ENCODE measurements at places on chromosomes 1 and 21.

DNA sequence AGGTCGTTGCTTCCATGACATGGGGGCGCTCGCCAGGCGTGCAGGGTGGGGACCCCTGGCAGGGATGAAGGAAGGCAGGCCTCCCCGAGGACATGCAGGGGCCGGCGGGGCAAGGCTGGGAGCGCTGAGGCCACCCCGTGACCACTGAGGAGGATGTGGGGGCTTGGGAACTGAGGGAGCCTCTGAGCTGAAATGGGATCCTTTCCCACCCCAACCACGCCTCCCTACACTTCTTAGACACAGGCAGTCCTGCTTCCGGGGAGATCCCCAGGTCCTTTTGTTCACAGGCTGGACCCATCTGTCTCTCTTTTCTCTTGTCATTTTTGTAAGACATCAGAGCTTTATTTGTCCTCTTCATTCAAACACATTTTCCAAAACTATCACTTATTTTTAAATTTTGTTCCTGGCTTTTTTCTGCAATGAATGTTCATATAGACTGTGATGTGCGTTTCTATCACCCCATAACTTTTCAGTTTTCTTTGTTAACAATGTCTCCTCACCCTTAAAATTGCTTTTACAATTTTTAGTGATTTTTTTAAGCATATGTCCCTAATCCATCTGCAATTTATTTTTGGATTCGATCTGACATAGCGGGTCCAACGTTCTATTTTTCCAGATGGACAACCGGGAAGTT is 156.7 kb upstream of the BACE2 start:
- no peak for DNase-seq

- DNase-seq, result no peak
Measured at GRCh38 chr21:42592156-42592820, 61.1 kb upstream of the PDE9A start.

DNA sequence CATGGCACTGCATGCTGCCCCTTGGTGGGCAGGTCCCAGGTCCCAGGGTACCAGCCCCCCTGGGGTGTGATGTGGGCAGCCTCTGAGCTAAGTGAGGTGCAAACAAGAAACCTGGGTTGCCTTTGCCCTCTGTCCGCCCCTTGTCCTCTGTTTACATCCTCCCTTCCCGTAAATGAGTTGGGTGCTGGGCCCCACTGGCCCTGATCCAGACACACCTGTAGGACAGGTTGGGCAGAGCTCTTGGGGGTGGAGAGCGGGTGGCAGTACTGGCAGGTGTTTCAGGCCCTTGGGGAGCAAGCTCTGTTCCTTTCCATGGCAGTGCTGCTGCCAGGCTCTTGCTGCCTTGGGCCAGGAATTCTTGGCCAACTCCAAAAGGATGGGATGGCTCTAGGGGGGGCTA is 35.8 kb downstream of the ELF3 start:
- no peak for DNase-seq

DNA sequence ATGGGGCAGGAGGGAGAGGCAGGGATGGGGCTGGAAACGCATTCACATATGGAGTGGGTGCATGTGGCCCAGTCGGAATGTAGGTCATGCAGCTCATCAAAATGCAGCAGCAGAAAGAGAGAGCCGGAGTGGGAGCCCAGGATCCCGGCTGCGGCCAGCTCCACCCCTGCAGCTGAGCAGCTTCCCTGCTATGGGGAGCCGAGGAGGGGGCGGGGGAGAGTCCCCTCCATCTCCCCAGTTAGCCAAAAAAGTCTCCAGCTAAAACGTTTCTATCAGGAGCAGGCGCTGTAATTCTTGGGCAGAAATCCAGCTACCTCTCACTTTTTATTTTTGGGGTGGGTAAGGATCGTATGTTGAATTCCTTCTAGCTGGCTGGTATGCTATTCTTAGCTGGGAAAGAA is 39.7 kb downstream of the MRPL37 start:
- DNase-seq, result no peak

DNA sequence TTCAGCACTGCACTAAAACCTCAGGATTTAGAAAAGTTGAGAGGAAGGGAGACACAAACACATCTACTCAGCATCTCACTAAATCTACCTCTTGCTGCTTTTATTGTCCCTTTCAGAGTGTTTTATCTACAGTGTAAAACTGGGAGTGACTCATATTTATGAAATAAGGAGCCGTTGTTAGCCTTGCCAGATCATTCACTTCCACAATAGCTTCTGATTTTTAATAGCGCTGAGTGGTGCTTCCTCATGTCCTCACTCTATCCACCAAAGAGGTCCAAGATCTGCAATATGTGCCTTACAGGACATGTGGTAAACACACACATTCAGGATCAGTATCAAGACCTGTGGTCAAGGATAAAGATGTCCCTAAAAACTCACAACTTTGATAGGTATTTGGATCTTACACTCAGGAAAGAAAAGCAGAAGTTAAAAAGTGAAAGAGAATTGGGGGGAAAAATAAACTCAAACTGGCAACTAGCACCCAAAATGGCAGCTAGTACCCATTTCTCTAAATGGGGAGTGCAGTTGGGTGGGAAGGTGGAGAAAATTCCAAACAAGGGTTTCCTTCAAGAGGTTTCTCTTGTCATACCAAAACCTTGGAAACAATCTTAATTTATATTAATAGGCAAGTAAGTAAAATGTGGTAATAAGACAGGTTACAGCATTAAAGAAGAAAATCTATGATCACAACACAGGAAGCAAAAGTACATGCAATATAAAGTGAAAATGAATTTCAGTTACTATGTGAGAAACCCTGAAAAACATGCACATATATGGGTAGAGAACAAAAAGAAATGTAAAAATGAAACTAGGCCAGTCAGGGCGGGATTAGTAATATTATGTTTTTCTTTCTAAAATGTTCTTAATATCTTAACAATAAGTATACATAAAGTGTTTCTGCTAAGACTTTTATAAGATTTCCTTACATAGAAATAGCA is 15.9 kb downstream of the DUSP10 start:
- DNase-seq, result no peak
